Muscle of leg (tissue), 16 donors: ENCODE measurements at places on chromosomes 2 and 18.

DNA sequence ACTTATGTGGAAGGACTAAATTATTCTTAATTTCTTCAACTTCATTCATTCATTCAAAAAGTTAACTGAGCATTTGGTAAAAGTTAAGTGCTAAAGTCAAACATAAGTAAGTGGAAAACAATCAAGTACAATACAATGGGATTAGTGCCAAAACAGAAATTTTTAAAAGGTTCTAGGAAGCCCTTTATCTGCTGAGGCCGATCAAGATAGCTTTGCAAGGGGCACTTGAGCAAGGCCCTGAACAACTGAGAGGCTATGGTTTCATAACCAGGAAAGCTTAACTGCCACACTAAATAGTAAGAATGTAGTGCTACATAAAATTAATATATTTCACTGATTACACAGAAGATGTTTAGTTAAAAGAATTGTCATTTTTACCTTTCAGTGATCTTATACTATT lies 76.5 kb downstream of the NOL10 start:
- DNase-seq: no peak

GRCh38 chr18:21183670-21184069 lies 58.4 kb upstream of the GREB1L start:
- DNase-seq: no peak

DNA sequence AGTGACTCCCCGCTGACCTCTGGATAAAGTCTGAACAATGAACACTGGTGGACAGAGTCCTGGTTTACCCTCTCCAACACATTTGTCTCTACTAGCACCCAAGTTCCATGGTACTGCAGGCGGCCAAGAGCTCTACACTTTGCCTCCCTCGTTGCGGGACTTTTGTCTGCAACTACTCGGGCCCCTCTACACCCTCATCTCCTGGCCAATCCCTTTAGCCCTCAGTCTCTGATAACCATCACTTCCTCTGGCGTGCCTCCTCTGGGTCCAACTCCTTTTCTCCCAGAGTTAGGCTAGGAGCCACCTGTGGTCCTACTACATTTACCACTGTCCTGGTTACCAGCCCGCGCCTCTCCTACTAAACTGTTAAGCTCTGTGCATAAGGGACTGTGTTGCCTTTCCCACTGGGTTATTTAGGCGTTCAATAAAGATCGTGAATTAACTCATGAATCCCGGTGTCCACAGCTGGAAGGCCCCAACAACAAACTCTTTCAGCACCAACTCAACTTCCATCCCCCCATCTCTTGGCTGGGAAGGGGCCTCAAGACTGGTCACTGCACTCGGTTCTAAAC lies 757 bp downstream of the HDHD2 start:
- DNase-seq: no peak

DNA sequence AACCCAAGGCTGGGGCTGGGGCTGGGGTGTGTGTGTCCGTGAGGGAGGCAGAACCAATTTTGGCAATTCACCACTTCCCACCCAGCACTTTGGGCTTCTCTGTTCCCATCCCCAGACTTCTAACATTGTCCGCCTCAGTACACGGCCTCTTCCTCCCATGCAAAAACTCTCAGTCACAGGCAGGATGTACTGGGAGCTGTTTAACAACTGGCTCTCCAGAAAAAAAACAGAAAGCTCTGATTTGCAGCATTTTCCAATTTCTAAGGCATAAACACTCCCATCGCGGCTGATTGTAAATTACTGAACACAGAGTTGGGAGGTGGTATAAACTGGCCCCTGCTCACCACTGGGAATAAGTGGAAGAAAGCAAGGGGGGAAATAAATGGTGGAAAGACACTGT lies 73.1 kb upstream of the MAP4K3 start:
- DNase-seq: peak; percentile 63

DNA sequence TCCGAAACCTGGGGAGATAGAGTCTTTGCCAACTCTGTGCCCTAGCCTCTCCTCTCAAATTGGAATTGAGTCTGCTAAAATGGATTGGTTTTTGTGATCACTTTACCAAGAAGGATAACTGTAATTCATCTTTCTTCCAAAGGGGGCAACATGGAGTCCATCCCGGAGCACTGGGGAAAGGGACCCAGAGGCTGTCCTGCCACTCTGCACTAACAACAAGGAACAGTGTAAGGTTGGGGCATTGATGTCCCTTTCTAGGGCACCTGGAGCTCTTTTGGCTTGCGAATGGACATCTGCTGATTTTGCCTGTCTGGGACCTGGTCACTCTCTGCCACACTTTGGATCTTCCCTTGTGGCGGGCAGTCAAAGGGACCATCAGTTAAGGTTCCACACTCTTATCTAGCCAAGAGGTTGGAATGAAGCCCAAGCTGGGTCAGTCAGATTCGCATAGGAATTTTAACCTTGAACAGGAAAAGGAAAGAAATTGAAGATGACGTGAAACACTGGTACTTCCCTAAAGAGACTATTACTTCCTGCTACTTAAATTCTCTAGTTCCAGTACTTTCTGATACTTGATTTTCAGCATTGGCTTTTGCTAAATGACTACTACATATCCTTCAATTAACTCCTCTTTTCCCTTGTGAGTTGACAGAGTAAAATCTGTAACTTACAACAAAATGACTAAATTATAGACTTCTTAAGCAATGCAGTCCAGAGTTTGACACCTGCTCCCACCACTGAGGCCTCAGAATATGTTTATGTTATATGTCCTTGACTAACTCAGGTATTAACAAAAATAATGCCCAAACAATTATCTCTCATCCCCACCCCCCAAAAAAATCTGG lies 64.7 kb upstream of the KLF7 start:
- peak; percentile 30 for DNase-seq

GRCh38 chr2:156399224-156399949 lies 36.8 kb upstream of the GPD2 start:
- DNase-seq: no peak

DNA sequence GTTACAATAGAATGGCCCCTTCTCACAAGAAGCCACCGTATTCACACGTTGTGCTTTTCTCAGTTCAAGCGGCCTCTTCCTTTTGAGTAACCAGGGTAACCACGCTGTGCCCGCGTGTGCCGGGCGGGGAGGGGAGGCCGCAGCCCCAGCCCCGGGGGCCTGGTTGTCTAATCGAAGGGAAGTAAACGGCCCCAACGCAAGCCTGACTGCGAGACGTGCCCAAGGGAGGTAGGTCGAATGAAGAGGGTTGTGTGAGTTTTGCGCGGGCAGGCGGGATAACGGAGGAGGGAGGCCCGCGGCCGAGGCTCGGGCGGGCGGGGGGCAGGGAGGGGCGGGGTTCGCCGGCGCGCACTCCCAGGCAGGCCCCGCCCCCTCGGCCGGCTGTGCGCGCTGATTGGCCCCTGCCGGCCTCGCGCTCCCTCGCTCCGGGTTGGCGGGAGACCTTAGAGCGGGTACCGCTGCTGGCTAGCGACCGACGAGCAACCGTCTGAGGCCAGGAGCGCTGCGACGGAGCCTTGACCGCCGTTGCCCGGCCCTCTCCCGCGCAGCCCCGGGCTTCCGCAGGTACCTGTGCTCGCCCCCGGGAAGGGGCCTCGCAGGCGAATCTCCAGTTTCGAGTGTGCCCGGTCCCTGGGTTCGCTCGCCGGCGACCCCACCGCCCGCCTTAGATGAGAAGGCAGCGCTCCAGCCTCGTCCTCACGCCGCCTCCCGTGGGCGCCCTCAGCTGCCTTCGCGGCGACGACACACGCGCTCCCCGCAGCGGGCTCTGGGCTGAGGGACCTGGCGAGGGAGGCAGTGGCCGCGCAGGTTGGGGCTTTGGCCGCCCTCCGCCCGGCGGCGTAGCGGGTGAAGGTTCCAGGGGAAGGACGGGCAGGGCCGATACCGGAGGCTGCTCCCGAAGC lies at the start of gene SPDYA:
SPDYA (plus strand) TSS at position 451 of the 902 bp plus-strand sequence. CDS start 5,181 bp downstream, outside the sequence.
- DNase-seq: peak; percentile 75

DNA sequence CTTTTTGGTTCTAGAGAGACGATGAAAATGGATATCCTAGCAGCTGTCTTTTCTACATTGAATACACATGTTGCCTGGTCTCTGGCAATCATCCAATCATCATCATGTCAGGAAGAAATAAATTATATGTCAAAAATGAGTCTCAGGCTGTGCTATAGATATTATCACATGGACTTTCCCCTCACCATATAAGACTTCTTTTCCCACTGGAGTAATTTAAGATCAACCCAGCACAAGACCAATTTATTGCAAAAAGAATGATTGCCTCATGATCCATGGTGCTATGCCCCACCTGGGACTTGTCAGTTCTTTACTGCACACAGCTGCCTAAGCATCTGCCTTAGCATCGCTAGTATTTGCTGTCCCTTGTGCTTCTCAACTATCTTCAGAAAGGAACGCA lies 783.7 kb upstream of the TMEFF2 start:
- DNase-seq: peak; percentile 97

GRCh38 chr18:45250479-45250878 lies 364.8 kb upstream of the SLC14A2 start:
- DNase-seq: no peak

GRCh38 chr2:105243961-105244360 lies 2.4 kb downstream of the GPR45 start:
- no peak for DNase-seq

DNA sequence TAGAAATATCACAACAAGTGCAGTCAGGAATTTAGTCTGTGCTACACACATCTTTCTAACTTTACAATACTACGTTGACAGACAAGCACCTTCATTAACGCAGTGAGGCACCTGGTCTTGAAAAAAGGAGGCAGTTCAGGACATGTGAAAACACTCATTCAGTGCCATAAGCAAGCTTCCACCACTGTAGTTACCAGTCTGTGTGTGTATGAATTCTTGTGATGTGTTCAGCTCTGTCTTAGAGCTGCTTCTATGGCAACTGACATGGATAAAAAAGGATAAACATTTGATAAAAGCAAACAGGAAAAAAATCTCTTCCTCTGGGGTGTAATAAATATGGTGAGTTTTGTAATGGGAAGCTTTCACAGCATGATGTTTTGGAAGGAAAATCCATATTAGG lies 623.8 kb upstream of the NXPH2 start:
- peak; percentile 26 for DNase-seq

- DNase-seq: peak; percentile 70
Observed at GRCh38 chr2:241339839-241340630, 16.1 kb upstream of the FARP2 start.

DNA sequence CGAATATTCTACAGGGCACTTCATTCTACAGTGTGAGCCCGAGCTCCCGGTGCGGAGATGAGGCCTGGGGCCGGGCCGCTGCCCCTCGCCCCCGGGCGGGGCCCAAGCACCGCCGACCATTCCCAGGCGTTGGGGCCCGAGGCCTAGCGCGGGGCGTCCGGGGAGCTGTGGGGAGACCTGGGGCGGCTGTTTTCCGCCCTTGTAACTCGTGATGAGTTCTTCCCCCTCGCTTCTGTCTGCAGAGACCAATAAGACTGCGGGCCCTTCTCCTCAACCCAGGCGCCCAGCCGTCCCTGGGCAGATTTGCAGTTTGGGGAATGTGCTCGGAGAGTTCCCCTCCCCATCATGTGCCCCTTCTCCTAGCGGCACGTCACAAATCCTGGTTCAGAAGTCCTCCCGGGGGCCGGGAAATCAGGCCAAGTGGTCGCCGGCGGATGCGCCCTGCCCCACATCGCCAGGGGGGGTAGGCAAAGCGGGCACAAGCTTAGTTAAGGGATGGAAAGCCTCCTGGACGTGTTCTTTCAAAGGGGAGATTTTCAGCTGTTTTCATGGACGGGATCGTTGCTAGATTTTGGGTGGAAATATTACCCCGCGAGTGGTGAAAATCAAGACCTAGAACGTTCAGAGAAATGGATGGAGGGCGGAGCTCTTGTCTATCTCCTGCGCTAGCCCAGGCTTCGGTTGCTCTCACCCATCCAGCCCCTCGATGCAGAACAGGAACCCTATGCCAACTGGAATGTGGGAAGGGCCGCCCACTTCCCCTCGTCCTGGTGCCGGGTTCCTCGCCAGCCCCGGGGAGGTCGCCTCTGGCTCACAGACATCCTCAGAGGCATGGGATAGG lies 18.8 kb upstream of the HAAO start:
- peak; percentile 84 for DNase-seq

DNA sequence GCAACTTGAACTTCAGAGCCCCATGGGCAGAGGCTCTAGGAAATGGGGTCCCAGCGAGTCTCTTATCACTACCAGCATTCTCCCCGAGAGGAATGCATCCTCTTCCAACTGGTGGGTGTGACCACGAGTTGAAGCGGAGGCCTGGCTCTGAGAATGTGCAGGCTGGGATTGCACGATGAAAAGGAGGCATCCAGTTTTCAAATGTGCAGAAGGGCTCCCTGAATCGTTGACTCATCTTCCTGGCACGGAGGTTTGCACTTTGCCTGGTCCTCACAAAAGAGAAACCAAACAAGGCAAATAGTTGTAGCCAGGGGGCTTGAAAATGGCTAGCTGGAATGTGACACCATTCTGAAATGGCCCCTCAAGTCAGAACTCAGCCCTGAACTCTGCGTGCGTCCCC lies 216.7 kb downstream of the GLI2 start:
- DNase-seq: peak; percentile 37

GRCh38 chr2:155975734-155976133 lies 356.8 kb downstream of the NR4A2 start:
- peak; percentile 15 for DNase-seq

- peak; percentile 59 for DNase-seq
Observed at GRCh38 chr2:238947920-238948710, 100.2 kb downstream of the TWIST2 start.

GRCh38 chr18:57077005-57077765 lies 69.7 kb upstream of the BOD1L2 start:
- DNase-seq: no peak

- DNase-seq: no peak
Observed at GRCh38 chr2:148501545-148501944, 143.0 kb upstream of the EPC2 start.

- no peak for DNase-seq
Observed at GRCh38 chr2:59824314-59824713, 729.1 kb downstream of the BCL11A start.

DNA sequence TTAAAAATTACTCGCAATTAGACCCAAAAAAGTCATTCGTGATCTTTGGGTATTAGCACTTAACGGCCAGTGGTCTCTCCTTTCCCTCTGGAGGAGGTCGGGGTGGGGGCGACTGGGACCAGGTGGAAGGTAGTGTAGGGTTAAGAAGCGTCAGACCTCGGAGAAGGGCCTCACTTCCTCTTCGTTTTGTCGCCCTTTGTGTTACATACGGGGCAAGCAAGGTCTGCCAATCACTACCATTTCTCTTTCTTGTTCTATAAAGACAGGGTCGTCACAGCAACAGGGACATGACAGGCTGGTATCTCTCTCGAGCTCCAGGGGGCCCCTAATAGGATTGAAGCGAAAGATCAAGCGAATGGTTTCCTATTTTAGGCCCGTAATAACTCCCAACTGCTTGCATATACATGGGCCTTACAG lies 136.6 kb downstream of the INSIG2 start:
- peak; percentile 26 for DNase-seq

DNA sequence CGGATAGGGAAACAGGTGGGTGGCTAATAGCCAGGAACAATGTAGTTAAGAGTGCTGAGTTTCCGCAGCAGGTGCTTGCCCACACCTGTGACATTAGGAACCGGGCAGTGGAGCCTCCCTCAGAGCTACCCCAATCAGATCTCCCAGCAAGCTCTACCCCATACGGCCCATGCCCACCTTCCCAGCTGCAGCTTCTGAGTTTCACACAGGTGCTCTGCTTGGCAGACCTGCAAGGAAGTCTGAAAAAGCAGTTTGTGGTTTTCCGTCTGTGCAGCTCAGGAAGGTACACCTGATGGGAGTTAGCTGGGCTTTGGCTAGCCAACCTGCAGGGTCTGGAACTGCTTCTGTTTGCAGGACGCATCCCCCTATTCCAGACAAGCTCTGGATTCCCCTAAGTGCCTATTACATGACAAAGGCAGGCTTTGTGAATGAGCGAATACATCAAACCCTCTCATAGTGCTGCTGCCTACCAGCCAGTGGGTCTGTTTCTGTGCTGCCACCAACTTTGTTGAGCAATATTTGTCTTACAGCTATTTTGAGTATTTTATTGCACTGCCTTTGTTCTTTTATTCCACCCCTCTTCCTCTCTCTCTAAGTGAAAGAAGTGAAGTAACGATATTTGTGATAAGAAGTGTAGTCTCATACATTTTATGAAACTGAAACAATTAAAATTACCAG lies 24.7 kb upstream of the CEP68 start:
- DNase-seq: no peak
